Stimulated activated CD4-positive, alpha-beta T cell treated with anti-CD3 and anti-CD28 coated beads, Interleukin-2, amount 100 ng/mL, for 24 hours (primary cell): ENCODE measurements at places on chromosomes 6 and 20.

- no peak for DNase-seq
Measured at GRCh38 chr20:30593572-30593971, 663.9 kb upstream of the DEFB115 start.

DNA sequence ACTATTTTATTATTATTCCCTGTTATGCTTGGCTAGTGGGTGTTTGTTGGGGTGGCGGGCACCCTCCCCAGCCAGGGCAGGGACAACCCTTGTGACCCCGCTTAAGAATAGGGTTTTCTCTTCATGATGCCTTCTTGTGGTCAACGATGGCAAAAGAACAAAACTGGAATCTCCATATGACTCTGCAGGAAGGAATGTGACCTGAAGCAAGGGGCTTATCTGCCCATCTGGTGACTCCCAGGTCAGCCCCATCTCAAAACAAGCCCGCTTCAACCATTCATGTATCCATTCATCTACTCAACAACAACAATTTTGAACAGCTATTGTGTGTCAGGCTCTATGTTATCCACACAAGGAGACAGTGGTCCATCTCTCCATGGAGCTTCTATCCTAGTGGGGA lies 30.9 kb upstream of the TGM6 start:
- DNase-seq, result no peak

- no peak for DNase-seq
Measured at GRCh38 chr20:46194409-46194808, 76.3 kb downstream of the CD40 start.

DNA sequence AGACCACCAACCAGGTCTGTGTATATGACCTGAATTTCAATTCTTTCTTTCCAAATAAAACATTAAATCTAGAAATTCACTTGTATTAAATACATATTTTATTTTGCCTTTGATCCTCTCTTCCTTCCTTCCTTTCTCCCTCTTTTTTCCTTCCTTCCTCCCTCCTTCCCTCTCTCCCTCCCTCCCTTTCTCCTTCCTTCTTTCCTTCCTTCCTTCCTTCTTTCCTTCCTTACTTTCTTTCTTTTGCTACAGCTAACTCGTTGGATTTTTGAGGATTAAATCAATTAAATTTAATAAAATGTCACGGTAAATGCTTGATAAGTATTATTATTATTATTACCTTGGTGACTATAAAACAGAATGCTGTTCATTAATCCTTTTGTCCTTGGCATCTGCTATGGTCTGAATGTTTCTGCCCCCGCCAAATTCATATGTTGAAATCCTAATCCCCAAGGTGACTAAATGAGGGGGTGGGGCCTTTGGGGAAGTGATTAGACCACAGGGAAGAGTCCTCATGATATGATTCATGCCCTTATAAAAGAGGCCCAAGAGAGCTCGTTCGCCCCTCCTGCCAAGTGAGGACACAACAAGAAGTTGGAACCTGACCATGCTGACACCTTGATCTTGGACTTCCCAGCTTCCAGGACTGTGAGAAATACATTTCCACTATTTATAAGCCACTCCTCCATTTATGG lies 67.6 kb upstream of the BTBD3 start:
- no peak for DNase-seq

- DNase-seq, result no peak
Measured at GRCh38 chr20:21397341-21398108, at the start of gene NKX2-4. TSS of gene NKX2-4 (minus strand) at chr20:21397526. CDS start at chr20:21397399, 127 bp downstream.

- DNase-seq, result no peak
Measured at GRCh38 chr6:9620263-9620662, 794.6 kb downstream of the TFAP2A start.

DNA sequence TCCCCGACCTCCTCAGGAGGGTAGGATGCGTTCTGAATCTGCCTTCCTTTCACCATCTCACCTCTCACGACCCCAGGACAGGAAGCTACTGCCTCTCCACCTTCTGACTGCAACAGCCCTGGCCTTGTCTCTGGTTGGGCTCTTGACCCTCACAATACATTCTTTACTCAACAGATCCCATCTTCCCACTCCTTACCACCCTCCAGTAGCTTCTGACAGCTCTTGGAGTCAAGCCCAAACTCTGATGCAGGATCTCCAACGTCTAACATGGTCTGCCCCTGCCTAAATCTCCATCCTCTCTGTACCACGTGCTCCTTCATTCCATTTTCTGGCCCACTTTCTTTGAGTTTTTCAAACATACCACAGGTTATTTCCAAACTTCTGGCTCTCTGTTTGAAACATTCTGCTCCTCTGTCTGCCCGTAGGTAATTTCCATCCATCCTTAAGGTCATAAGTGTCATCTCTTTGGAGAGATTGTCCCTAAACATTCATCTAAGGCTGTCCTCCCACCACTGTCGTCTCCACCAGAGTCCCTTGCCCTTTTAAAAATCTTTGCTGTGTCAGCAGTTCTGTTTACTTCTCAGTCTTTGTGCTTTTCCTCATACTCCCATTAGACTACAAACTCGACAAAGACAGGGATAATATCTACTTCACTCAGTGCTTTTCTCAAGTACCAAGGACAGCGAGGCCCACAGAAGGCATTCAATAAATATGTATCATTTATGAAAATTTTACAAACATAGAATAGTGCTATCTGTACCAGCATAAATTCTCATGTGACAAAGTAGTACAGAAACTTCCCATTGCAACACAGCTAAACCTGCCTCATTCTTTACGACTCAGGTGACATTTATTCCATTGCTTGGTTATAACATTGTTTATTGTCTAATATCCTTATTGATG lies 73.6 kb downstream of the BCAS1 start:
- no peak for DNase-seq

GRCh38 chr6:37074053-37074827 lies 68.8 kb downstream of the FGD2 start:
- no peak for DNase-seq

DNA sequence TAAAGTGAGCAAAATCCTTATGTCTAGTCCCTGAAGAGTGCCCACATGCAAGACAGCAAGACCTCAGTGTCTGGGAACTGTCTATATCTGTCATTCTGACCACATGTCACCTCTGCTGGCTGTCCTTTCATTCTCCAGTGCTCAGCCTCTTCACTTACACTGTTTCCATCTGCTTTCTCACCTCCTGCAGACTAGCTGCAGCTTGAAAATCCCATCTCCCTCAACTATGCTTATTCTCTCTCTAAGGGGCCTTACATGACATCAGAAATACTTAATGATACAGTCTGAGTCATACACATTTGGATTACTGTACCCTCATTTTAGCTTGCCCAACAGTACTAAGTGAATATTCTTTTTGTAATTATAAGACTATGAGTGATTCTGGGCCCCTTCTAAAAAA lies 587.8 kb downstream of the EPM2A start:
- DNase-seq, result no peak

- no peak for DNase-seq
Measured at GRCh38 chr6:7451326-7451725, 61.7 kb downstream of the RIOK1 start.

DNA sequence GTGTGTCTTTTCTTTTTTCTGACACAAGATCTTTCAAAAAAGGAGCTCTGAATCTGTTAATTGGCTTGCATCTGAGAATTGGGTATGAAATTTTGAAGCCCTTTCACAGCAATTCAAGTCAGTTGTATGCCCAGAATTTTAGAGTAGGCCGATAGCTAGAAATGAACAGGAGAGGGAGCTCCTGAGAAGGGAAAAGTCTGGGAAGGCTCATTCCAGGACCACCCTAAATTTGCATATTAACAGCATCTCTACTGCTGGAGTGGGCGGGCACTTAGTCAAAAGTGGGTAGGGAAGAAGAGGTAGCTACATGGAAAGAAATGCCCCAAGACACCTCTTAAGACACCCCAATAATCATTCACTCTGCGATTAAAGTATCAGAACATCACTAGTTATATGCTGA lies 928.3 kb downstream of the TBC1D32 start:
- DNase-seq, result no peak

DNA sequence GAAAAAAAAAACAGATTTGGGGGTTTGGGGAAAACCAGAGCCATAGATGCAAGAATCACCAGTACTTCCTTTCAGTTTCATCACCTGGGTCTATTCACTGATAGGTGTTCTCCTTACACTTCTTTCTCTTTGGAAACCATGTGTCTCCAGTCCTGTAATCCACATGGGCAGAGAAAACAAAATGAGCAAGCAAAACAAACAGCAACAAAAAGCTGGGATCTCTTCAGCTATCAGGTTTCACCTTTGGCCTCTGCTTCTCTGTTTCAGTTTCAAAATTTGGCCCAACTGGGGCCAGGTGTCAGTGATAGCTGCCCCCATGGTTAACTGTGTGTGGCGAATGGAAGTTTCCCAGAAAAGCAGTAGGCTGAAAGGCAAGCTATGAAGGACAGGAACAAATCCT lies 220.0 kb upstream of the THBS2 start:
- no peak for DNase-seq

DNA sequence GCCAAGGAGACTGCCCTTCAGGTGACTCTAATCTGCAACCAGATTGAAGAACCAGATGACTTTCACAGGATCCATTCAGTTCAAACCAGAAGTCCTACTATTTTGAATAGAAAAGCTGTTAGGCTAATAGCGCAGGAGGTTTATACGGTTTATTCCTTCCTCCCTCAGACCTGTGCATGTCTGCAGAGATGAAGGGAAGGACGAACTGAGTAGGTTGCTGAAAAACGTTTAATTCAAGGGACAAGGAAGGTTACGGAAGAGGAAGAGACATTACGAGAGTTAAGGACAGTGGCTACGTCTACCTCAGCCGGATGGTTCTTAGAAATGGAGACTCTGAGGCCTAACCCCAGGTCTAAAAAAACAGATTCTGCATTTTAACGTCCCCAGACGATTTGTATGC lies 978 bp downstream of the AURKA start:
- no peak for DNase-seq

DNA sequence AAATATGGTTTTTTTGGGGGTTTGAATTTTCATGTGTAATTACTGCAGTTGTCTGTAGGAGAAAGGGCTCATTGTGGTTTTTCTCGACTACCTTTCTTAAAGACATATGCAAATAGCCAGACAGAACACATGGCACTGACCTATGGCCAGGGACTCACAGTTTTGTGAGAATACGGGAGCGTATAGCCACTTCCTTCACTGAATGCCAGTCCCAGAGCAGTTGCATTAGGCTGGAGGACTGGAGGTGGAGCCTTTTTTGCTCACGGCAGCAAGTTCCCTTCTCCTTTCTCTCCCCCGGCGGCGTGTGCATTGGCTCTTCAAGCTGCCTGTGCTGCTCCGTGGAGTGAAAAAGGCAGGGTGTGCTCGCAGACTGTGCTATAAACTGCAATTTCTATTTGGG lies 114.9 kb downstream of the AKAP7 start:
- no peak for DNase-seq

DNA sequence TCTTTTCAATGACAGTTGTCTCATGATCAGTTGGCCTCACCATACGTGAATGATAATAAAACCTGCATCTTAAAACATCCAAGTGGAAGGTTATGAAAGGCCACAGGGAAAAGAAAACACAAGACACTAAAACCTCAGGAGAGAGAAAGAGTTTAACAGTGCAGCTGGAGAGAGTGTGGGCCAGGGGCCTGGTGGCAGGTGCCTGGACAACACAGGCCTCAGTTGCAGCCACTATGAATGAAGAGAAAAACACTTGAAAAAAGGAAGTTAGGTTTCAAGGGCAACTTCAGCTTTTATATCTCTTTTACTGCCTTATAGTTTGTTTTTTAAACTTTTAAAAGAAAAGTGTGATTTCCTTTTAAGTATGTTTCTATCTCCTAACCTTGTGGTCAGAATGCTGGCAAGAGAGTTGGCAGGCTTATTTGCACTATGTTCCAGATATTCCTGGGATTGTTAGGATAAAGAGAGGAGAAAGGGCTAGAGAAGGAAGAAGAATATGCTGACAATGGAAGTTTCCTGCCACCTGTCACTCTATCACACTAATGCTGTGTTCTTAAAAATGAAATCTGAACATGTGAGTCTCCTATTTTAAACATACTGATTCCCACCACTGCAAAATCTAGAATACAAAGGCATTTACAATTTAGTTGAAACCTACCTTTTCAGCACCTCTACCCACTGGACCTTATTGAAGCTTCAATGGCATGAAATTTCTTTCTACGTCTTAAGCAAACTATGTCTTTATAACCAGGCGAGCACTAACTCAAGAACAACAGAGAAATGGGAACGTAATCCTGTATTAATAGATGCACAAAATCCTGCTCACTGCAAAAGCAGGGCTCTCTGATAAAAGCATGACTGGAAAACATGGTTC lies 222.4 kb downstream of the CD83 start:
- DNase-seq, result no peak

DNA sequence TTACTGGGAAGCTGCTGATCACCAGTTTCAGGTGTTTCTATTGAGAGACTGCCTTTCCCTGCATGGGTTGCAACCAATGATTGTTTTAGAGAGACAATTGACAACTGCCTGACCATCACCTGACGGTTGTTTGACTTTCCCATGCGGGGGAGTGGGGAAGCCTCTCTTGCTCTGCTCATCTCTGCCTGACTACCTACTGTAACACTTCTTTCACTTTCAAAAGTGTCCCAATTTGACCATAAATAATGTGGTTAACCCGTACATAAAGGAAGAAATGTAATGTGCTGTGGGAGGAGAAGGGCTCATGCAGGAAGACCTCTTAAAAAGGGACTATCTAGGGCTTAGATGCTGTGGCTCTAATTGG lies 122.1 kb upstream of the PHACTR1 start:
- no peak for DNase-seq

- DNase-seq, result no peak
Measured at GRCh38 chr6:10520468-10520867, 683 bp upstream of the GCNT2 start.

- DNase-seq, result no peak
Measured at GRCh38 chr6:3752531-3753227, 1.2 kb upstream of the PXDC1 start.

DNA sequence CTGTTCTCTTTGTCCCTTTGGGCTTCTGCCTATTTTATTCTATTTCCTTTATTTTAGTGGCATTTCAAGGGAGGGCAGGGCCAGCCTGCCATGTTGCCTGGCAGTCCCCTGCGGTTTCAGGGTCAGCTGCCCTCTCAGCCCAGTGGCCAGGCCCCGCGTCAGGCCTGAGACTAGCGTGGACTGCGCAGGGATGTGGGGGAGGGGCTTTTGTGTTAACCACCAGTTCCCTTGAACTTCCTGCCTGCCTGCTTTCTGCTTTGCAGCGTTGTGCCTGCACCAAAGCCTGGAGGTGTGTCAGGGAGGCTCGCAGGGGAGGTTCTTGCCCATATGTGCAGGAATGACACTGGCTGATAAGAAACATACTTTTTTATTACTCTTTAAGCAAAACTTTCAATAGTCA lies 157.6 kb downstream of the SLC35B3 start:
- DNase-seq, result no peak
